ENCODE measurements at places on chromosomes 7 and 10.

GRCh38 chr7:12386313-12386740 lies 17.3 kb downstream of the VWDE start:
- DNase-seq, result no peak

DNA sequence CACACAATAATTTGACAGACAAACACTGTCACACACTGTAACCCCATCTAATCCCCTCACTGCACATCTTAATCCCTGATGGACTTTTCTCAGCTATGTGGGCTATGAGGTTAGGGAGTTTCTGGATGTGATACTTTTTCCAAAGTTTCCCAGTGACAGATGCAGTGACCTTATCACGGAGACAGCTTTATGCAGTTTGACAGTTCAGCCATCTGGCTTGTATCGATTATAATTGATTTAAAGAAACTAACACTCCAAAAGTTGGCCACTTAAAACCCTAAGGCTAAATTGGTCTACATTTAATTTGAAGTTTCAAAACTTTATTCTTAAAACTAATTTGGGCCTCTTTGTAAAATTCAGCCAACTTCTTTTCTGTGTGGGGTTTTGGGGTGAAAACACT lies 196.7 kb downstream of the SDK1 start:
- no peak for DNase-seq

- no peak for DNase-seq
Measured at GRCh38 chr10:27696466-27696865, 49.2 kb downstream of the MKX start.

DNA sequence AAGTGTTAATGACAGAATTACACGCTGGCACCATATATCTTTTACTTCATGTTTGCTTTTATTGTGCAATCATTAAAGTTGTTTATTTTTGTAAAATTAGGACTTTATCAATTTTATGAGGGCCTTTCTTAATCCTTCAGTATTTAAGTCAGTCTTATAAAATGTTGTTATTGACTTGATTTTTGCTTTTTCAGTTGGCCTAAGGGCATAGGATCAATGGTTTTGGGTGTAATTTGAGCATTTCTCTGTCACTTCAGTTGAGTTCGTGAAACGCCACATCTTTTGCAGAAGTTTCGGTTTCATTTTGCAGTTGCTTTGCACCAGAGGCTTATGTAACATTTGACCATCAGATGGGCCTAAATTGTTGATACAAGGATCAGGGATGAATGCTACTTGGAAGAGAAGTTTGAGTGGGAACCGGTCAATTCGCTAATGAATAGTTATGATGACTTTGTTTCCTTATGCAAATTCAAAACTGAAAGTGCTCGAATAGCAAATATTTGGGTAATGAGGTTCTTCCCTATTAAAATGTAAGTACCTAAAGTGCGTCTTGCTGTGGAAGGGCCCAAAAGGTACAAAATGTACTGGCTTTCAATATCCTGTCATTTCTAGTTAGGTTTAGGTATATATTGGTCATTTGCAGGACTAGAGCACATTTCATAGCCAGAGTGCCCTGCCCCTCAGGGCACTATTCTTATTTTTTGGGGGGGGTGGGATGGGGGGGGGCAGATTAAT lies 340.9 kb downstream of the LRMDA start:
- no peak for DNase-seq

DNA sequence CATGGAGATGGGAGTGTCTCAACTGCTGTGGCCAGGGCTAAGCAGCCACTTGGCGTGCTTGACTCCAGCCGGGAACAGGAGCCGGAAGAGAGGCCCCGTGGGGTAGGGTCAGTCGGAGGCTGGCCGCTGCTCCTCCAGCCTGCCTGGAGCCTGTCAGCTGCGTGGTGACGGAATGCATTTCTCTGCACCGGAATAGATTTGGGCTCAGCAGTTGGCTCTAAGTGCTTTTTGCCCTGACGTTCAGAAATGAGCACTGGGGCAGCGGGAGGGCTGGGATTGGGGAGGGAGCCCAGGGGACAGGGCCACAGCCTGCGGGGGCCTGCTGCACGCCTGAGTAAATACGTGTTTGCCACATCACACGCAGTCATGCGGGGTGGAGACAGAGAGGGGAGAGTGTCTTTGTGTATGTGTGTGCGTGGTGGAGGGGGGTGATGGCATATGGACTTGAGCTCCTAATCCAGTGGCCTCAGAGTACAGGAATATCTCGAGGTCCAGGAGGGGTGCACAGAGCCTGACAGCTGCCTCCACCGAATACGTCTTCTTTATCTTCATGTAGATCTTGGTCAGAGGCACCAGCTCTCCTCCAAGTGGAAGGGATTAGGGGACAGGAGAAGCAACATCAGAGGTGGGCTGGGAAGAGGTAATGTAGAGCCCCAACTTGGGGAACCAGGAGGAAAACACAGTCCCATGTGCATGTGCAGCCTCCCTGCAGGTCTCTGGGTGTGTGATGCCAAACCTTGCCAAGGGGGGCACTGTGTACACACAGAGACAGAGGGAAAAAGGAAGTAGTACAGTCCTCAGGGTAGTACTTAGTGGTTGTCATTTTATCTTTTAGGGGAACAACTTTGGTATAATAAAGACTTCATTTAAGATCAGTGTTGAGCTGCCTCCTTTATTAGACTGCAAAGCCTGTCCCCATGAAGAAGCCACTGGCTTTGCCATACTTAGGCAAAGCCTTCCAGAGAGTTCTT lies 151.4 kb downstream of the CDH23 start:
- DNase-seq, result no peak

DNA sequence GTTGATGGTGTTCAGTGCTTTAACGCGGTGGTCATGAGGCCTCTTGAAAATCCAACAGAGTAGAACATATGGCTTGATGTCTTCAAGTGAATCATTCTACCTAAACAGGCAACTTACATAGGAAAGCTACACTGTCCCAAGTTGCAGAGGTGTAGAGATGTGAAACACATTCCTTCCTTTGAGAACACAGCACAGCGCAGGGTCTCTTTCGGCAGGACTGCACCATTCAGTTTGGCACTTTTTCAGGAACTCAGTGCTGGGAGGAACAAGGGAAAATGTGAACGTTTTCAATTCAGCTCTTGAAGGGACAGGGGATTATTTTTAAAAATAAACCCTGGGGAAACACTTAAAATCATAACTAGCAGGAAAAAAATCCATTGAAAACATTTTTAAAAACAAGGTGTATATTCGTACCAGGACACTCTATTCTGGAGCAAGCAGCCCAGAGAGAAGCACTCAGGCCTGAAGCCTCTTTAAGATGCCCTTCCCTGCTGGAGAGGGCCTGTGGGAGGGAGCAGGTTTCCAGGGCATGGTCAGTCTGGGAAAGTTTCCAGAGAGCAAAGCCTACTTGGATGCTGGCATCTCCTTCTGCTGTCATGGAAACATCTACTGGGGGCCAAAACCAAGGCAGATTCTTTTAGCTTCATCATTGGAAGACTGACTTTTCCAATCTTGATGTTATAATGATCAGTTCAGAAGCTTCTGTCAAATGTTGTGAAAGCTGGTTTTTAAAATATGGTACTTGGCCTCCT lies 60.4 kb upstream of the NPVF start:
- DNase-seq, result no peak

GRCh38 chr10:103709341-103709920 lies 145.9 kb downstream of the SH3PXD2A start:
- DNase-seq, result no peak

DNA sequence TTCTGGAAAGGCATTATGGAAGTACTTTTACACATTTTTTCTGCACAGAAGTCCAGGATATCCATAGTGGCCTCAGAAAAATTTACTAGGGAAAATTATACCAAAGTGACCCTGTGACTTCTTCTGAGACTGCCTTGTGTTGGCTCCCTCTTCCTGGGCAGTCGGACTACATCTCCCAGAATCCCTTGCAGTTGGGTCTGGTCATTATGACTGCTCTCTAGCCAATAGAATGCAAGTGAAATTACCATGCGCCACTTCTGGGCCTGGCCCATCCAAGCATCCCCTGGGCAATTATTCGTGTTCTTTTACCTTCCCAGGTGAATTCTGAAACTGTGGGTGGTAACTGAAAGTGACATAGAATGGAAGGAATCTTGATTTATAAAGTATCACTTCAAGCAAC lies 430.9 kb downstream of the ACTR3B start:
- no peak for DNase-seq

DNA sequence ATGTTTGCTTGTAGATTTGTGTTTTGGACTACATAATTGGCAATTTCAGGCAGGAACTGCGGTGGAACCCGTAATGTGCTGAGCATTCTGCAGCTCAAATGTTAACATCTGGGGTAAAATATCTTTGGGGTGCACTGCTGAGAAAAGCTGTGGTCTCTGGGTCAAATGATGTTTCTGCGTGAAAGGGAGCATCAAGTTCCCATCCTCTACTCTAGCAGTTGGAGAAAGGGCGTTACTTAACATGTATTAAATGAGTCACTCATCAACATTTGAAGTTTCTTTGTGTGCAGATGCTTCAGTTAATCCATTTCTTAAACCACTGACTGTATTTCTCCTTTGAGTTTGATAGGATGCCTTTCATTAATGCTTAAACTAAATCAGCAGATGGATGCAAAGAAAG lies 273.1 kb upstream of the PITRM1 start:
- DNase-seq, result no peak

- DNase-seq, result no peak
Measured at GRCh38 chr7:159000070-159000469, 143.7 kb downstream of the DYNC2I1 start.

Measured in stimulated activated CD8-positive, alpha-beta memory T cell treated with anti-CD3 and anti-CD28 coated beads, Interleukin-15, amount 100 ng/mL, for 24 hours (primary cell).